GM23338 (cell line): ENCODE measurements at places on chromosomes 1 and 21. TPM values are rescaled to one million over a fixed set of nuclear protein-coding genes. Genes with fewer than 3 reads are reported as not detected.

GRCh38 chr1:203480525-203481084, 5.0 kb downstream of the PRELP start:
- DNase-seq = peak; percentile 36
- H3K36me3 ChIP-seq = no peaks in the 10 kb centered on the region
- no peak overlapping the region for H3K27ac ChIP-seq
- no peaks in the 10 kb centered on the region for H3K27me3 ChIP-seq

GRCh38 chr21:37139902-37140301, 66.8 kb downstream of the TTC3 start:
- peak; percentile 30 for DNase-seq
- no peaks in the 10 kb centered on the region for H3K36me3 ChIP-seq
- no peak overlapping the region for H3K4me3 ChIP-seq
- no peak overlapping the region for H3K27ac ChIP-seq

- H3K4me3 ChIP-seq = no peak overlapping the region
- H3K4me1 ChIP-seq = peaks cover 9% of the 10 kb centered on the region; the same call in 1 of the 2 replicates
- DNase-seq = no peak
- H3K27ac ChIP-seq = no peak overlapping the region
- H3K36me3 ChIP-seq = no peaks in the 10 kb centered on the region
- H3K27me3 ChIP-seq = no peaks in the 10 kb centered on the region
Observed at GRCh38 chr1:22398656-22399420, 52.8 kb upstream of the ZBTB40 start.

DNA sequence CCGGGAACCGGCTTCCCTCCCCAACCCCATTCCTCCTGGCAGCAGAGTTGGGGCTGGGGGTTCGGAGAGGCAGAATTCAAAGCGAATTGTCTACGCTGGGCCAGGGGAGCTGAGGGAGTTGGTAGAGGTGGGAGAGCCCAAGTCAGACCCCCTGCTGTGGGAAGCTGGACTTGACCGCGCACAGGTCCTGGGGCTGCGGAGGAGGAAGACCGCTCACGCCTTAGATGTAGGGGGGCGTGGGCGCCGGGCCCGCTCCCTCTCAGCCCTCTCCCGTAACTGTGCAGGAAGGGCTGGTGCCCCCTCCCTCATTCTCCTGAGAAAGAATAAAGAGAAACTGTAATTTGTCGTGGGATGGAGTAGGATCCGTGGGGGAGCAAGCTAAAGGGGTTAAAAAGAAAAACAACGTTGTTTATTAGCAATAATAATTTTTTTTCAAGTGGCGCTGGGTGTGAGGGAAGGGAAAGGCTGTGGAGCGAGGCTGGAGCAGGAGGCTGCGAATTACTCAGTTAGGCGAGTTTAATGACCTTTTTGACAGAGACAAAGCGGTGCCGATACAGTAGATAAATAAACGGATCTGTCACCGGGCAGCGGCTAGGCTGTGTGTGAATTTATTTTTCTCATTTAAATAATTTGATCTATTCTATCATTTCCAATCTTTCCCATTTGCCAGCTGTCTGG, 838 bp upstream of the GRIK3 start:
- H3K27me3 ChIP-seq = peaks cover 72% of the 10 kb centered on the region
- H3K4me1 ChIP-seq = peaks cover 54% of the 10 kb centered on the region
- no peaks in the 10 kb centered on the region; the same call in 1 of the 2 replicates for H3K36me3 ChIP-seq
- peak; percentile 67 for DNase-seq
- H3K27ac ChIP-seq = no peak overlapping the region

DNA sequence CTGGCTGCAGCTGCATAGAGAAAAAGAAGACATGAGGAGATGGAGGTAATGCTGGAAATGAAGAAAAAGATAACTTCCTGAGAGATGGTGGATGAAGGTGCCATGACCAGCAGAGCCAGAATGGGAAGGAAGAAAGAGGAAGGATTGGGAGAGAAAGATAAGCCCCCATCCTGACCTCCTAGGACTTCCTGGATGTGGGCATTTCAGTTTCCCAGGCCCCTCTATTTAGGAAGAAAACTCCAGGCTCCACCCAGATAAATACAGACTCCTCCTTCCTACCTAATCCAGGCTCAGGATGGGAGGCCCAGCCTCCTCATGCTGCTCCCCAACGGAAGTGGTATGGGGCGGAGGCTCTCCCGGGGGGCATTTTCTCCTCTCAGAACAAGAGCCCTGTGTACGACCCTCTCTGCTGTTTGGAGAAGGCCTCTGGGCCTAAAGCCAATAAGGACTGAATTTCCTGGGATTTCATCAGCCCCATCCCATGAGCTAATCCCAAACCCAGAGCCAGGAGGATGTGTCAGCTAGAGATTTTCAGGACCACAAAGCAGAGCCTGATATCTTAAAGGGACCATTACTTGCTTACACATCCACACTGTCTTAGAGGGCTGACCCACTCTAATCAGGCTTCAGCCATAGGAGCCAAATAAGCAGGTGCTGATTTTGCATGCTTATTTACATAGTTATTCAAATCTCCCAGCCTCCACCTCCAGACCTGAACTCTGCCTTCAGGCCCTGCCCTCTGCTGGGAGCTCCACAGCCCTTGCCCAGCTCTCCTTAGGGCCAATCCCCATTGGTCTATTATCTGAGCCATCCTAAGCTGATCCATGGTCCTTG, 5.1 kb upstream of the ARHGEF2 start:
- no peaks in the 10 kb centered on the region for H3K36me3 ChIP-seq
- peak; percentile 74 for DNase-seq
- H3K27ac ChIP-seq = peak overlapping the region; percentile 69
- H3K4me1 ChIP-seq = peaks cover 46% of the 10 kb centered on the region

DNA sequence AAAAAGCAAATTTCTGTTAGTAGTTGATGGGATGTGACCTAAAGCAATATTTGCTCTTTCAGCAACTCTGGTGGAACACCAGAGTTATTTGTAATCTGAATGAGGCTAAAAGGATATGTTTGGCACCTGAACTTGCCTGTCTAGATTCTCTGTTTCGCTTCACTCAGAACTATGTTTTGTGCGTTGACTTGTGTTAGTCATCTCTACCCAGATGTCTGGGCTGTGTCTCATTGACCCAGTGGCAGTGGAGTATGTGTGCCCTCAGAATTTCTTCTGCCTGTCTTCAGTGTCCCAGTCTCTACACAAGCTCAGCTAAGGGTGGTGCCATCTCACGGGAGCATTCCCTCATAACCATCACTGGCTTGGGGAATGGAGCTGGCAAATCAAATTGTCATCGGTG, 13.9 kb downstream of the KCNK1 start:
- H3K36me3 ChIP-seq = no peaks in the 10 kb centered on the region
- H3K27me3 ChIP-seq = no peaks in the 10 kb centered on the region
- no peak for DNase-seq

DNA sequence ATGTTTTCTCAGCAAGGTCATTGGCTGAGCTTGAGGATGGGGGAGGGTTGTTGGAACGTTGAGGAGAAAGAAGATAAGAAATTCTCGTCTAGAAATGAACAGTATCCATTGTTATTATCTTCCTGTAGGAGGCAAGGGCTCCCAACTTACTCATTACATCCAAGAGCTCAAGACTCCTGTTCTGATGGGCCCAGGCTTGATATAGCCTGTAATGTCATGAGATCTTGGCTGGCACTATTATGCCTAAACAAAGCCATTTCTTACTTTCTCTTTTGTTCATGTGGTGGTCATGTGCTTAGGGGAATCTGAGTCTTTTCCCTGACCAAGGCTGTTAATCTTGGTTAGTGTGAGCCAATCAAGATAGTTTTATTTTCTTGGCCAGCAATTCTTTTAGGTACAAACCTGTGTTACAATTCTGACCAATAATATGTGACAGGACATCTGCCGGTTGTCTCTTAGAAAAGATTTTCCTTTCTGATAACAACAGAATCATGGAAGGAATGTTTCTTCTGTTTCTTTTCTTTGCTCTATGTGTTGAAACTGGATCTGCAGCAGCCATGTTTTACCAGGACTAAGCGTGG, 15.2 kb upstream of the IGSF3 start:
- peaks cover 6% of the 10 kb centered on the region; the same call in 1 of the 2 replicates for H3K4me1 ChIP-seq
- no peak overlapping the region for H3K4me3 ChIP-seq
- H3K27ac ChIP-seq = no peak overlapping the region
- no peak for DNase-seq

GRCh38 chr1:61055110-61055614, 27.2 kb upstream of the NFIA start:
- no peak overlapping the region for H3K27ac ChIP-seq
- peak overlapping the region; percentile 83 for H3K4me3 ChIP-seq
- DNase-seq = no peak
- H3K36me3 ChIP-seq = no peaks in the 10 kb centered on the region
- H3K27me3 ChIP-seq = peaks cover 74% of the 10 kb centered on the region

DNA sequence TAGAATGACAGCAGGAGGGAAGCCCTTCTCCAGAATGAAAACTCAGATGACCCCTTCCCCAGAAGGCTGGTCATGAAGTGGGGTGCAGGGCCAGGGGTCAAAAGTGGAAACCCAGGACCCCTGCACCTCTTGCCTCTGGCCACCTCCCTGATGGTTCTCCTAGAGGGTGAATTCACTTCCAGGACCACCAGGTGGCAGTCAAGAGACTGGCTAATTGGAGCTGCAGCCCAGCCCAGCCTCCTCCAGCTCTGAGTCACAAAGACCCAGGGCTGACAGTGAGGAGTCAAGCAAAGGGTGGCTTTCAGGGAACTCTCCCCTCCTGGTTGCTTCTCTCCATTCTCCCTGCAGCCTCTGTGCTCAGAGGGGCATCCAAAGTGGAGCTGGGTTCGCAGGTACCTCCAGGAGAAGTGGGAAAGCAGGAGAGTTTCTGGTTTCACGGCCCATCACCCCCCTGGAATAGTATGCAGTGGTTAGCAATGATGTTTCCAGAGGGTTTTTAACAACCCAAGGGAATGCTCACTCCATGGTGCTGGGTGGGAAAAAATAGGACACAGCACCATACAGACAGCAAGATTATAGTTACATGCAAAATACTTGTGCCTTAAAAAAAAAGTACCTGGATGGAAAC, 6.1 kb upstream of the EPHB2 start:
- no peaks in the 10 kb centered on the region for H3K4me1 ChIP-seq
- H3K36me3 ChIP-seq = no peaks in the 10 kb centered on the region
- no peak overlapping the region for H3K4me3 ChIP-seq

DNA sequence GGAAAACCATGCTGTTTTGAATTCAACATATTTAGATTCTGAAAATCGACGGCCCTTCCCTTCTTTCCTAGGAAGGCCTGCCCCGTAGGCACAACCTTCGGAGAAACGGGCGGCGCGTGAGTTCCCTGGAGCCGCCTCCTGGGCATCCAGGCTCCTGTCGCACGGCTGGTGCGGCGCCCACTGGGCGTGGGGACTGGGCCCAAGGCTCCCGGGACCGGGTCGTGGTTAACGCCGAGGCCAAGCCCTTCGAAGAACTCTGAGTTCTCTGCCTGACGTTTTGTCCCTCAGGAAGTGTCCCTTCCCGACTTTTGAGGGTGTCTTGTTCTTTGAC, 19.2 kb upstream of the TBX15 start:
- H3K27me3 ChIP-seq = peaks cover 89% of the 10 kb centered on the region
- H3K27ac ChIP-seq = no peak overlapping the region
- no peaks in the 10 kb centered on the region for H3K36me3 ChIP-seq
- H3K4me1 ChIP-seq = peaks cover 47% of the 10 kb centered on the region

GRCh38 chr1:36304970-36305914, 926 bp upstream of the SH3D21 start:
- peak; percentile 24 for DNase-seq
- peaks cover 25% of the 10 kb centered on the region for H3K36me3 ChIP-seq
- peaks cover 12% of the 10 kb centered on the region for H3K4me1 ChIP-seq
- peak overlapping the region; percentile 76 for H3K4me3 ChIP-seq

- 0 out of 2 replicates have a peak, but pooled peaks cover 11% of the 10 kb centered on the region for H3K4me1 ChIP-seq
- no peaks in the 10 kb centered on the region for H3K36me3 ChIP-seq
- no peak overlapping the region for H3K4me3 ChIP-seq
- H3K27me3 ChIP-seq = no peaks in the 10 kb centered on the region
Observed at GRCh38 chr1:174005032-174005431, 17.1 kb downstream of the RC3H1 start.

DNA sequence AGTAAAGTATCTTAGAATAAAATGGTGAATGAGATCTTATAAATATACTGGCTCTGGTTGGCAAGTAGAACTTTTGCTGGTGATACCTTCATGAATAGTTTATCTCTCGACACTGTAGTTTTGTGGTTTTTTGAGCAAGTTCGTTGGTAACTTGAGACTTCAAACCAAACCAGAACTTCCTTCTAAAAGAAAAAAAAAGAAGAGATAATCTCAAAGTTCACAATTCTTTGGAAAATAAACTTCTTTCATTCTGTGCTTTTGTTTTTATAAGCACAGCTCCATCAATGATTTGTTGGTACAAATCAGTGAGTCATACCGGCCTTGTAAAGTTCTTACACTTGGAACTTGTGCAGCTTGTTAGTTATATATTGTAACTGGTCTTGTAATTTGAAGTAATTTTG, 2.3 kb downstream of the HIPK1 start:
- H3K27ac ChIP-seq = no peak overlapping the region
- no peak for DNase-seq
- H3K4me3 ChIP-seq = peak overlapping the region; percentile 97; the same call in 1 of the 2 replicates
- peaks cover 25% of the 10 kb centered on the region for H3K4me1 ChIP-seq
- no peaks in the 10 kb centered on the region for H3K27me3 ChIP-seq

GRCh38 chr1:110674337-110675059, at the start of gene KCNA3:
Gene KCNA3, minus strand, starts transcription at chr1:110674940. Its CDS starts 131 bp downstream, at chr1:110674809.
- H3K27ac ChIP-seq = no peak within 1 kb of the TSS
- peaks cover 68% of the 10 kb centered on the region for H3K27me3 ChIP-seq
- no peaks in the 10 kb centered on the region for H3K36me3 ChIP-seq
- H3K4me1 ChIP-seq = no peaks in the 10 kb centered on the region
- peak; percentile 87 for DNase-seq

DNA sequence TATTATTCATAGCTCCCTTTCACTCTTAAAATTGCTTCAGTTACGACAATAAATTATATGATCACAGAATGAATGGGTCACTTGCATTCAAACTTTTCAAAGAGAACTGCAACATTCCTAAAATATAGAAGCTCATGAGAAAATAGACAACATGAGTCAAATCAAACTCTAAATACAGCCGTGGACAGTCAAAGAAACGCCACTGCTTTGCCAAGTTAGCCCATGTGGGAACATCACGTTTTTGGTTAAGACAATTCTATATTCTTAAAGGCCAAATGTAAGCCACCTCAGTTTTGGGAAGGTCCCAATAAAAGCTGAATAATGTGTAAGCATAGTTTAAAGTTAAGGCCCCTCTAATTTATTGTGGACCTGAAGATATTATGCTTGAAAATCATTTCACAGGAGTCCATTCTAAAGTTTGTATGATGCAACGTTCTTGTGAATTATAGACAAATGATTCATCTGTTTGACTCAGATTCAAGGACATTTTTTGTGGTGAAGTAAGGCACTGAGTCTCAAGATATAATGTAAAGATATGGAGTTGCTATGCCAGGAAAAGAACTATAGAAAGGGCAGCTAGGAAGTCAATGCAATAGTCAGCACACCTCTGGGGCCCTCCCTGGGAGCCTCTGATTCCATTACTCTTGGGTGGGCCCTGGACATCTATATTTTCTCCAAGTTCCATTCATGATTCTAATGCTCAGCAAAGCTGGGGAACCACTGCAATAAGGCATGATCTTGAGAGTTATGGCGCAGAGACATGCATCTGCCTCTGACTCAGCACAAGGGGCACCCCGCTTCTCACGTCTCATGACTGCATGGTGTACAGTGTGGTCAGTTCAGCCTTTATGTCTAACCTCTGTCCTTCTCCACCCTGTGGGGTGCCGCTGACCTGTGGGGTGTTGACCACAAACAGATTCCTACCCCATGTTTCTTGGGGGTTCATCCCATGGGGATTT, 33.9 kb downstream of the ETS2 start:
- no peaks in the 10 kb centered on the region for H3K4me1 ChIP-seq
- no peak for DNase-seq
- no peaks in the 10 kb centered on the region for H3K27me3 ChIP-seq

Gene SLFNL1
- total RNA-seq = 0.14 TPM in 1 of 2 replicates, not detected in the other

Gene MTMR11
- 1.8 and 2.4 TPM in 2 replicates for total RNA-seq

Gene GOLT1A
- 3.0 and 7.0 TPM in 2 replicates for total RNA-seq

Gene KRTAP13-2
- total RNA-seq = not detected in 2 replicates

Gene CHIA
- not detected in 2 replicates for total RNA-seq

Gene NUP133
- 54.5 and 65.4 TPM in 2 replicates for total RNA-seq

Gene IRF6
- 9.3 and 11.7 TPM in 2 replicates for total RNA-seq

Gene OR2AK2
- 0.35 TPM in 1 of 2 replicates, not detected in the other for total RNA-seq

Gene MMP23B
- total RNA-seq = 12.5 and 15.8 TPM in 2 replicates
